ENCODE measurements at places on chromosomes 2 and 18. TPM values are rescaled to one million over a fixed set of nuclear protein-coding genes. Genes with fewer than 3 reads are reported as not detected.

Gene PROM2
- 3.1 TPM for total RNA-seq

DNA sequence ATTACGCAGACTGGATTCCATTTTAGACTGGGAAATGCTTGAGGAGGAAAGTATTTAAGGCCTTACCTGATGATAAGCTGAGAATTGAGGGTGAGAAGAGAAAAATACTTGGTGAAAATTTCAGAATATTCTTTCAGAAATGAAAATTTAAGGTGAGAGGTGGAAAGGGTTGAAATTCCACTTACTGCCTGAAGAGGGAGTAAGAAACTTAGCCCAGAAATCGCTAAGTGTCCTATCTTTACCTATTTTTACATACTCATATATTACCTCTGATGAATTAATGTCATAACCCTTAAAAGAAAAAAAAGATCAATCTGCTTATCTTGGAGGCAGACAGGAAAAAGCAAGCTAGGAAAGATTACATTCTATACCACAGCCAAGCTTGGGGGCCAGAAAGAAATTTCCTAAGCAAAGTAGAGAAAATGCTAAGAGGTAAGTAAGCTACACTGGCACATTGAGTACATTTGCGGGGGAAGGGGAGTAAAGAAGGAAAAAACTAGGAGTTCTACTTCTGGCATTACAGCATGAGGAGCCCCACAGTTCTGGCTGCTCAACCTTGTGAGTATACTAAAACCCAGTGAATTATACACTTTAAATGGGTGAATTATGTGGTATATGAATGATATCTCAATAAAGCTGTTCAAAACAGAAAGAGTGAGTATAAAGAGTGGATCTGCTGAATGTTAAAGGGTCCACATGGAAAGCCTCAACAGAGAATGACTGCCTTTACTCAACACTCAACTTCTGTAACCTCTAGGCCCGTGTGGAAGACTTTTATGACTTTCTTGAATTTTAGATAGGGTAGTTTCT lies 33.8 kb downstream of the SMC6 start:
- no peak for DNase-seq
- no peaks in the 10 kb centered on the region for H3K4me1 ChIP-seq
- H3K4me3 ChIP-seq = no peak overlapping the region
- H3K27me3 ChIP-seq = no peaks in the 10 kb centered on the region
- no peak overlapping the region for H3K27ac ChIP-seq

GRCh38 chr18:57077786-57078552 lies 68.9 kb upstream of the BOD1L2 start:
- no peak for DNase-seq
- no peak overlapping the region for H3K27ac ChIP-seq
- H3K4me3 ChIP-seq = no peak overlapping the region
- no peaks in the 10 kb centered on the region for H3K27me3 ChIP-seq

DNA sequence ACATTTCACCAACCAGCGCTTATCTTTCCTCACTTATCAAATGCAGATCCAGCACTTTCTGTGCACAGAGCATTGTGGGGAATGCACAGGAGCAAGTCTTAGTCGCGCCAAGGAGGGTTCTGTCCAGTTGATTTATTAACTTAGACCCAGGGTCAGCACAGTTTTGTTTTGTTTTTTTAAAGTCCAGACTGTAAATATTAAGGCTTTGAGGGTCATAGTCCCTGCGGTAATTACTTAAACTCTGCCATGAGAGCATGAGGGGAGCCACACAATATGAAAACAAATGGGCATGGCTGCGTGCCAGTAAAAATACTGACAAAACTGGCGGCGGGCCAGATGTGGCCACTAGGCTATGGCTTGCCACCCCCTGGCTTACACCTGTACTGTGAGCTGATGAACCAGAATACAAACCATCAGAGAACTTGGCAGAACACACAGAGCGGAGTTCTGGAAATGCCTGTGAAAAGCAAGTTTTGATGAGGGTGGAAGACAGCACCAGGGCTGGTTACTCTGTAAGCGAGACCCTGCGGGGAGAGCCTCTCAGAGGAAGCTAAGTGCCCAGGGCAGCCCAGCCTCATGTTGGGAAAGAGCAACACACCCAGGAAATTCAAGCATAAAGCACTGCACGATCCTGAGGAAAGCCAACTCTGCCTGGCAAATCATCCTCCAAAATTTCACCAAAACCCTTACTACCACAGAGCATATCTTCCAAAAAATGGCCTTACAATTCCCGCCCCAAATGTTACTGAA lies 43.6 kb downstream of the L3MBTL4 start:
- no peak overlapping the region for H3K4me3 ChIP-seq
- H3K36me3 ChIP-seq = no peaks in the 10 kb centered on the region
- H3K4me1 ChIP-seq = peaks cover 6% of the 10 kb centered on the region
- DNase-seq = no peak

GRCh38 chr18:62284637-62285036 lies 40.5 kb upstream of the TNFRSF11A start:
- no peaks in the 10 kb centered on the region for H3K36me3 ChIP-seq
- H3K27me3 ChIP-seq = no peaks in the 10 kb centered on the region
- H3K27ac ChIP-seq = no peak overlapping the region
- no peak overlapping the region for H3K4me3 ChIP-seq
- no peak for DNase-seq

GRCh38 chr2:233747283-233747544 lies 12.9 kb upstream of the UGT1A1 start:
- no peaks in the 10 kb centered on the region for H3K4me1 ChIP-seq
- no peaks in the 10 kb centered on the region for H3K27me3 ChIP-seq
- DNase-seq = no peak
- H3K36me3 ChIP-seq = no peaks in the 10 kb centered on the region

Gene TNFRSF11A
- 1.9 TPM for total RNA-seq

Gene DSG1
- total RNA-seq = not detected

DNA sequence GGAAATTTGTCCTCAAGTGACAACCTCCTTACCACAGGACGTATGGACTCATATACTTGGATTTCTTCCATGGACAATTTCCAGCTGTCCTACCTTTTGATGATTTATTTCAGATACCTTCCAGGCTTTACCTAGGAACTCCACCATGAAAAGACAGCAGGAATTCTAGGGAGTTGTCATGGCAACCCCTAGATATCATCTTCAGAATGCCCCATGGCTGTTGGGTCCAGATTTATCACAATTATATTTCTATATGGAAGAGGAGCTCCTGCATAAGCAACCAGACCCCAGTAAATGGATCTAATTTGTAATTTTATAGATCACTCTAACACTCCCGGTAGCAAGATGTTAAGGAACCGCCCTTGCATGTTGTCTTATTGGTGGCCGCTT lies 102.3 kb upstream of the ZNF521 start:
- H3K27me3 ChIP-seq = no peaks in the 10 kb centered on the region
- H3K4me1 ChIP-seq = no peaks in the 10 kb centered on the region
- H3K36me3 ChIP-seq = no peaks in the 10 kb centered on the region
- DNase-seq = no peak
- H3K27ac ChIP-seq = no peak overlapping the region
- H3K4me3 ChIP-seq = no peak overlapping the region

GRCh38 chr2:24840164-24840869 lies 47.1 kb downstream of the CENPO start:
- no peak overlapping the region for H3K4me3 ChIP-seq
- H3K4me1 ChIP-seq = peaks cover 3% of the 10 kb centered on the region
- no peak overlapping the region for H3K27ac ChIP-seq
- DNase-seq = no peak
- no peaks in the 10 kb centered on the region for H3K27me3 ChIP-seq
- no peaks in the 10 kb centered on the region for H3K36me3 ChIP-seq

DNA sequence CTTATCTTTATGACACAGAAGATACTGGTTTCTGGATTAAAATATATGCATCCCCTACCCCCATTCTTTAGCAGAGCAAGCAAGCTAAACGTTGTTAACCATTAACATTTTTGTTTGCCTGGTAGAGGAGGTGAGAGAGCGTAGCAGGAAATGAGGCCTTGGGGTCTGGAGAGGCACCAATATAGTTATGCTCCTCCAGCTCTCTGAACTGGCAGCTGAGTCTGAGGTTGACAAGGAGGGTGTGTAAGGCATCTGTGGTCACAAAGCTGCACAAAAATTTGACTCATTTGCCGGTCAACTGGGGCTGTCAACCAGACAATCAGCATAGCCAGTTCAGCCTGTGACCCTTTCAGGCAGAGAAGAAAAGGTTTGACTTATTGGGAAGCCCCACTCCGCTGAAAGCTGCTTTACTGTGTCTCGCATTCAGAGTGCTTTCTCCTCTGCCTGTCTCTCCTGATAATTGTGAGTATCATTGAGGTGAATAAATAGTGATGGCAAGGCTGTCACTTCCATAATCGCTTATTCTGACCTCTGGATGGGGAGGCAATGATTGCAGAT lies 647.5 kb upstream of the SETBP1 start:
- no peaks in the 10 kb centered on the region for H3K4me1 ChIP-seq
- no peak overlapping the region for H3K4me3 ChIP-seq
- H3K27me3 ChIP-seq = no peaks in the 10 kb centered on the region
- no peak overlapping the region for H3K27ac ChIP-seq

DNA sequence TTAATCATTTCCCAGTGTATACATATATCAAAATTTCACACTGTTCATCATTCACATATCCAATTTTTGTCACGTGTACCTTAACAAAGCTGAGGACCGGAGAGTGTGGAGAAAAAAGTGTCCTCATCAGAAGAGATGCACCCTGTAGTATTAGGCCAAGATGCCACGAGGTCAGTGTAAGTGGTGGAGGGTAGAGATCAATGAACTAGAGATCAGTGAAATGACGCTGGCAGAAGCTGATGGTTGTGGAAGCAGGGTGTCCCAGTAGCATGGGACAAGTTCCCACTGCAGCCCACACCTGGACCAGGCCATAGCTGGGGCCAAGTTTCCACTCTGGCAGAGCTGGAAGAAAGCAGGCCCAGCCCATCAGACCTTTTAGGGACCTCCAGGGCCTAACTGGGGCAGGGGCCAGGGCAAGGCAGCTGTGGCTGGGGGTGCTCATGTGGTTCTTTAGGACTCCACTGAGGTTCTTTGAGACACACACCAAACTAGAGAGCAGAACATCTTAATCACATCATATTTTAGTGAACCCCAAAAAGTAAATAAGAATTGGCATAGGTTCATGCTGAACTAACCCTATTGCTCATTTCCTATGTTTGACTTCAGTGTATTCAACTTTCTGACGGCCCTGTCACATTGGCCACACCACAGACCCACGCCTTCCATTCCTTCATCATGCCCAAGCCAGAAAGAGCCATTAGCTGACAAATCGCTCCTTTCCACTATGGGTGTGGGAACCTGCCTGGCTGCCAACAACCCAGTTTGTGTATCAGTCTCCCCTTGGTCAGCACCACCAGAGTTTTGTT lies 21.6 kb upstream of the GPR55 start:
- no peak overlapping the region for H3K27ac ChIP-seq
- H3K4me1 ChIP-seq = no peaks in the 10 kb centered on the region
- H3K27me3 ChIP-seq = no peaks in the 10 kb centered on the region
- H3K4me3 ChIP-seq = no peak overlapping the region
- no peak for DNase-seq
- H3K36me3 ChIP-seq = no peaks in the 10 kb centered on the region

Gene PRKAG3
- total RNA-seq = 0.32 TPM

Gene COMMD1
- 25.4 TPM for total RNA-seq

DNA sequence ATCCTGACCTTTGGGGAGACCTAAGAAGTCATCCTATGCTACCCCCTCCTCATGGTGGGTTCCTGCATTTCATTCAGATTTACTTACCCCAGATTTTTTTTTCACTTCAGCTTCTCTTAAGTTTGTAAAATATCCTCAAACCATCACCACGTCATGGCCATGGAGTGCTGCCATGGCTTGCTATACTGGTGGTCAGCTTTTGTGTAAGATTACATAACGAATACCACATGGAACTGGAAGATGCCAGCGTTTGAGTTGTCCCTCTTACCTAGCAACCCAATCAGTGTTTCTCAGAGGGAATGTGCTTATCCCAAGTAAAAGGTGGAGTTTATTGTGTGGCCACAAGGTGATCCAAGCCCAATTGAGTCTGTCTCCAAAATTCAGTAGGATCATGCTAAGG lies 148.6 kb upstream of the ALPP start:
- no peak overlapping the region for H3K27ac ChIP-seq
- H3K27me3 ChIP-seq = no peaks in the 10 kb centered on the region
- H3K4me3 ChIP-seq = no peak overlapping the region
- no peak for DNase-seq

DNA sequence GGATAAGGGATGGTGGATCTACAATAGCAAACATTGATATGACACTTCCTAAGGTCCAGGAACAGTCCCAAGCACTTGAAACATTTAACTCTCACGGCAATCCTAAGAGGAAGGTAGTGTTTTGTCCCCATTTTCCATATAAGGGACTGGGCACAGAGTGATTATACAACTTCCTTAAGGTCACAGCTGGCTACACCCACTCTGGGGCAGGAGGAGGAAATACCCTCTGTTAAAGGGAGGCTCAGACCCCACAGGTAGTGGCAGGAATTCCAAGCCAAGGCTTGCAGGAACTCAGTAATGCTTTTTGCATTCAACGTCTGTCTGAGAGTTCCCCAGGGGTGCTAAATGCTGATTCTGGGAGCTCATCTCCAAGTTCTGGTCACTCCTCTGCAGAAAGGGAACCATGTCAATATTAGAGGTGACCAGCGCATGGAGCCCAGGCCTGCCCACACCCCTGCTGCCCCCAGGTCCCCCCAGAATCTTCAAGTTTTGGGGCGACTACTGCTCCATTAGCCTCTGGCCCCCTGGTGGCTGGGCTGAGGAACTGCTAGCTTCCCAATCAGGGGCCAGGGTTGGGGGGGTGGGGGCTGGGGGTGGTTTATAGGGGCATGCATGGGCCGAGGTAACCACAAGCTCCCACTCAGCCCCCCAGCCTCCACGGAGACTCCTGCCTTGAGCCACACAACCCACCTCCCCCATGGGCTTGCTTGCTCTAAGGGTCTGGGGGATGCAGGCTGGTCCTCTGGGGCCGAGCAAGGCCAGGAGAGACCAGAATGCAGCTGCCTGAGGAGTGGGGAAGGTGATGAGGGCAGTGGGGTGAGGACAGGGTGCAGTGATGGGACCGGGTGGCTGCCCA lies 11.1 kb downstream of the OBSL1 start:
- no peak overlapping the region for H3K27ac ChIP-seq
- H3K27me3 ChIP-seq = no peaks in the 10 kb centered on the region
- H3K4me1 ChIP-seq = peaks cover 4% of the 10 kb centered on the region
- H3K4me3 ChIP-seq = no peak overlapping the region
- H3K36me3 ChIP-seq = no peaks in the 10 kb centered on the region

Gene CRACDL
- total RNA-seq = 4.7 TPM

Gene DIPK1C
- not detected for total RNA-seq

DNA sequence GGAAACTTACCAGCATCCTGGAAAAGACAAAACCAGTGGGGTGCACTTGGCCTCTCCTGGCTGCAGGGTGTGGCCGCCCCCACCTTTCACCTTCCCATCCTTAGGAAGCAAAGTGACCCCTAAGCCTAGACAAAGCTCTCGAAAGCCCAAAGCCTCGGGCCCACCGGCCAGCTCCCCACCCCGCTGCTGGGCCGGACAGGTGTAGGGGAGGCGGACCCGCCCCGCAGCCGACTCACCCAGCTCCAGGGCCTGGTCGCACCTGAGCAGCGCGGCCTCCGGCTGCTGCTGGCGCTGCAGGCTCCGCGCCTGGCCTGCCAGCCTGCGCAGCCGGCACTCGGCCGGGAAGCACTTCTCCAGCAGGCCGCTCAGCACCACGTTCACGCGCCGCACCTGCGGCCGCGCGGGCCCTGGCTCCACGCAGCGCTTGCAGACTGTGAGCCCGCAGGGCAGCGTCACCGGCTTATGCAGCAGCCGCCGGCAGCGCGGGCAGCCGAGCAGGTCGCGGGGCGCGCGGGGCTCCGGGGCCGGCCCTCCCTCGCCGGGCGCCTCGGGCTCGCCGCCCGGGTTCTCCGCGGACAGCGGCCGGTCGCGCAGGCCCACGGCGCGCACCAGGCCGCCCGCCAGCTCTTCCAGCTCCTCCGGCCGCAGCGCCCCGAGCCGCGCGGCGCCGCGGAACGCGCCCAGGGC lies 979 bp downstream of the LONRF2 start:
- H3K27me3 ChIP-seq = no peaks in the 10 kb centered on the region
- peak overlapping the region; percentile 90 for H3K27ac ChIP-seq
- H3K4me3 ChIP-seq = peak overlapping the region; percentile 72
- DNase-seq = peak; percentile 57

Measured in ovary (tissue), 10 donors.